Stimulated activated CD8-positive, alpha-beta memory T cell treated with anti-CD3 and anti-CD28 coated beads, Interleukin-7, amount 100 ng/mL, for 1 hour (primary cell): ENCODE measurements at places on chromosomes 5 and 9.

DNA sequence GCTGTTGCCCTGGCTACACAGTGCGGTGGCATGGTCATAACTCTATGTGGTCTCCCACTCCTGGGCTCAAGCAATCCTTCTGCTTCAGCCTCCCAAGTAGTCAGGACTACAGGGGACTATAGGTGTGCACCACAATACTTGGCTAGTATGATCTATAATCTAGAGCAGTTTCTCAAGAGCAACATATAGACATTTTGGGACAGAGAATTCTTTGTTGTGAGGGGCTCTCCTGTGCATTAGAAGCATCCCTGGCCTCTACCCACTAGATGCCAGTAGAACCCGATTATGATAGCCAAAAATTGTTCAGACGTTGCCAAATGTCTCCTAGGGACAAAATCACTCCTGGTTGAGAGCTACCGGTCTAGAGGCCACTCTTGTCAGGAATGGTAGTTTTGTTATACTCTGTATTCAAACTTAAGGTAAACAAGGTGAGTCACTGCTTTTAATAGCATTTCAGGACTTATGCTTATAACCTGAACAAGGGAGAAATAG, 7.2 kb downstream of the ANKHD1 start:
- DNase-seq, result no peak

GRCh38 chr5:161547738-161548486, 1.4 kb upstream of the GABRB2 start:
- DNase-seq, result no peak

- no peak for DNase-seq
Observed at GRCh38 chr5:87109746-87110145, 157.9 kb upstream of the RASA1 start.

GRCh38 chr9:136765041-136765440, 723 bp upstream of the LCN15 start:
- no peak for DNase-seq

GRCh38 chr9:105483618-105484017, 35.8 kb downstream of the FSD1L start:
- DNase-seq, result no peak
